ENCODE measurements at places on chromosomes 5 and 9. TPM values are rescaled to one million over a fixed set of nuclear protein-coding genes. Genes with fewer than 3 reads are reported as not detected.

The PCDHB15 gene
- total RNA-seq, result 9.9 TPM

The GRAMD2B gene
- total RNA-seq, result 16.2 TPM

The OR1Q1 gene
- total RNA-seq, result not detected

The ANXA2R gene
- 2.7 TPM for total RNA-seq

The LRRC70 gene
- total RNA-seq, result 10.4 TPM

The GABRA6 gene
- total RNA-seq, result not detected

The CMYA5 gene
- total RNA-seq, result 739 TPM

The C7 gene
- total RNA-seq, result 2.2 TPM

The GPRIN1 gene
- total RNA-seq, result 0.72 TPM
